NCI-H2227 treated with DMSO at 0.1 percent for 48 hours (cell line): ENCODE measurements at places on chromosomes 11 and 22.

- DNase-seq, result peak; percentile 80
Observed at GRCh38 chr11:15565880-15566279, 451.2 kb downstream of the INSC start.

- no peak for DNase-seq
Observed at GRCh38 chr11:83061883-83062282, 9.8 kb downstream of the RAB30 start.

GRCh38 chr22:45878051-45878781, 98.7 kb downstream of the WNT7B start:
- peak; percentile 22 for DNase-seq

DNA sequence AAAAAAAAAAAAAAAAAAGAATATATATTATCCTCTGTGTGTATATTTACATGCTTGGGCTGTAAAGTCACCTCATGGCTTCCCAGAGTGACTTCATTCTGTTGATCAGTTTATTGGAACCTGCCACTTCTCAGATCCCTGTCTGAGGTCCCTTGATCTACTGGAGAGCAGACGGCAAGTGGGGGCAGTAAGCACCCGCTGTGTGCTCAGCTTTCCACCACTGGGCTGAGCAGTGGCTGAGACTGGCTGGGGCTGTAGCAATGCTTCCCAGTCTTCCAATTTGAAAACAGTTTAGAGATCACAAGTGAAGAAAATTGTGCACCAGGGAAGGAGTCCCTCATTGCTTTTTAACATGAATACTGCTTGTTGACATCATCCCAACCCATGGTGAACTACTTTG, 6.9 kb upstream of the RBM4B start:
- DNase-seq, result no peak

DNA sequence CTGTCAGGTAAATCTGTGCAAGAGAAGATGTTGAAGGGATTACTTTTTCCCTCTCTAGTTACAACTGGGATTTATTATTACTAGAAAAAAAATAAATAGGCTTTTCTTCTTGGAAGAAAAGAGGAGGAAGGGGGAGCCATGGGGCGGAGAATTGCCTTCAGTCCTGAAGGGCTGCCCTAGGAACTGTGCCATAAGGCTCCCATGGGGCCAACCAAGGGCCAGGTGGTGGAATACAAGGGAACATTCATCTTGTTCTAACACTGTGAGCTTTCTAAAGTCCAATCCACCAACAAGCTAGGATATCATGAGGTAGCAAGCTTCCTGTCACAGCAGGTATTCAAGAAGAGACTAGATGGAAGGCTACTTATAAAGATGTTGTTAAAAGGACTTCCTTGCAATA, 24.8 kb upstream of the NRIP3 start:
- DNase-seq, result no peak

DNA sequence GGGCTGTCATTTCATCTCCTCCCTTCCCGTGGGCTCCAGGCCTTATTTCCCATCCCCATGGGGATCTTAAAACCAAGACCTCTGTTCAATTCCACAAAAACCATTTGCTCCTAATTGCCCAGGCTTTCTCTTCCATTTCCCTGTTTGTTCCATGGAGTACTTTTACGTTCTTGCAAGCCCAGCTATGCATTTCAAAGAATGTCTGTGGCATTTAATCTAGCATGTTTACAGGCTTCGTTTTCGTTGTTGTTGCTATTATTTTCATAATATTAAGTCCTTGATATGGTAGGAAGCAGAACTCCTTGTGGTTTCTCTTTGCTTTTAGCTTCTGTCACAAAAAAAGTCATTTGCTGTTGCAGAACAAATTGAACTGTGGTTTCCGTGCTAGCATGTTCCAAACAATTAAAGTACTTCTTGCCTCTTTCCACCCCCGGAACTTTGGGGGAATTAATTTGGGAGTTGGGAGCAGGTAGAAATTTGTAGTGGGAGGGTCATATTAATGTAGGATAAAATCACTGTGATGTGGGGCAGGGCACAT, 68.1 kb upstream of the SLC22A12 start:
- no peak for DNase-seq

- no peak for DNase-seq
Observed at GRCh38 chr22:27122574-27122973, 465.2 kb downstream of the MIAT start.

GRCh38 chr11:109963101-109963500, 130.1 kb upstream of the ZC3H12C start:
- DNase-seq, result no peak
